ENCODE measurements at places on chromosomes 3 and 15.

GRCh38 chr3:83003917-83004316 is 1242.5 kb upstream of the GBE1 start:
- DNase-seq, result no peak

GRCh38 chr3:126326629-126327028 is 30.6 kb downstream of the KLF15 start:
- no peak for DNase-seq

DNA sequence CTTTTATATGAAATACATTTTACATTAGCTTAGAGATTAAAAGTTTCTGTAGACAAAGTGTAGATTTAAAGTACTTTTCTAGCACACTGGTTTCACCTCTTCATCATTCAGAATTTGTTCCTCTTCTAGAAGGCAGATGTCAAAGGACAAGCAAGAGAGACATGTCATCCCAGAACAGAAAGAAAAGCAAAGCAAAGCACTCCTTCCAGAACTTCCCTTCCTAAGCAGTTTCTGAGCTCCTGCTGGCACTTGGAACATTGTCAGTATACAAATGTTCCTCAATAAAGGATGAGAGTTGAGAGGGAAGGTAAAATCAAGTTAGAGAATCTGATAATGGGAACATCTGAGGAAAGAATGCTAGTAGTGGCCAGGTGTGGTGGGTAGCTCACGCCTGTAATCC is 26.2 kb downstream of the TMOD3 start:
- DNase-seq, result no peak

DNA sequence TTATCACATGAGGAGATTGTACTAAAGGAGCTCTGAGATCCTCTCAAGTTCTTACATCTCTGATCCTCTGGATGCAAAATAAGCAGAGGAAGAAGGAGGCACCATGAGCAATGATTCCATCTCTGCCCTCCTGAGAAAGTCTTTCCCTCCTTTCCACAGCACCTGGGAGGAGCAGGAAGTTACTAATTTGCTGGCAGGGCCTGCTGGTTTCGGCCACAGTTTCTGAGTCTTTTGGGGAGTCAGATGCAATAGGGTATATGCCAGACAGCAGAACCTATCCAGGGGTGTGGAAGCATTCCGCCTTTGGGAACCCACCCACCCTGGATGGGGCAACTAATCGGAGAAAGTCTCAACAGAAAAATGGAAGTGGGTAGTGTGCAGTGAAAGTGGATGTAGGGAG is 38.5 kb upstream of the SPTSSB start:
- no peak for DNase-seq

- DNase-seq, result no peak
Measured at GRCh38 chr3:44870375-44871061, 3.9 kb upstream of the TGM4 start.

DNA sequence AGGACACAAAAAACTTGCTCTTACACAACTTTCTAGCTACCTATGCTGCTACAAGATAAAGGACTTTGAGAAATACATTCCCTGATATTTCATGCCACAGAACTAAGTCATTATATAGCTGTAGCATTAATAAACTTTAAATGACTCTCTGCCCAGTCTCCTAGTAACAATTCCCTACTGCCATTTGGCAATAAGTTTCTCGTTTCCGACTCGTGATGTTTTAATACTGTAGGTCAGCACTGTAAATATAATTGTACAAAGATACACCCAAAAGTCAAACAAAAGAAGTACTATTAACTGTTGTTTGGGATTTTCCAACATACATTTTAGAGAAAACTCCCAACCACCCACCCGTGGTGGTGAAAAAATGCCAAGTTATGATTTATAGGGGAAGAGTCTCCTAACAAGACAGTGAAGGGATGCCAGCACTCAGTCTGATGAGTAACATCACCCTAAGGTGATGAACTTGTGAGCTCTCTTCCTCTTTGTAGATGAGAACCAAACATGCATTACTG is 132.2 kb downstream of the DUT start:
- no peak for DNase-seq

DNA sequence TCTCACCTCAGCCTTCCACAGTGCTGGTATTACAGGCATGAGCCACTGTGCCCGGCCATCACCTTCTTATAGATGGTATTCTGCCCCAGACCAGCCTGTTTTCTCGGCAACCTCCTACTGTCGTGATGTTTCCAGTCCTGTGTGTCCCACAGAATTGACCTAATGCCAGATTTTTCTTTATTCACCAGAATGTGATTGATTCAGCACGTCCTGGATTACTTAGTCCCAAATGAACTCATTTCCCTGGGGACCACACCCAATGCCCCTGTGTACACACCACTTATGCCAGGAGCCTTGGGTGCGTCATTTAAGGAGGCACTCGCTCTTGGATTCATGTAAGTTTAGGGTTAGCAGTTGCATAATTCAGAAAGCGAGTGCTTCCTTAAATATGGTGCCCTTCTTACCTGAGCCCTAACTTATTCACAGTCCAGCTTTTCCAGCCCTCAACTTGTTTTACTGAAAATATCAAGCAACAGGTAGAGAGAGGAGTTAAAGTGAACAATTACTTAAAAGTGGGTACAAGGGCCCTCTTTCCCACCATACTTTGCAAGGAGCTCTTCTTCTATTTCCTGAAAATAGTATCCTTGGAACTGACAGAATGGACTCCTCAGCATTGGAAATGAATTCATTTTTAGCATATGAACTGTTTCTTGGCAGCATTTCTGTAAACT is 64.6 kb upstream of the UBE2E1 start:
- DNase-seq, result no peak

- DNase-seq, result no peak
Measured at GRCh38 chr3:180888992-180889560, 23.4 kb upstream of the FXR1 start.

DNA sequence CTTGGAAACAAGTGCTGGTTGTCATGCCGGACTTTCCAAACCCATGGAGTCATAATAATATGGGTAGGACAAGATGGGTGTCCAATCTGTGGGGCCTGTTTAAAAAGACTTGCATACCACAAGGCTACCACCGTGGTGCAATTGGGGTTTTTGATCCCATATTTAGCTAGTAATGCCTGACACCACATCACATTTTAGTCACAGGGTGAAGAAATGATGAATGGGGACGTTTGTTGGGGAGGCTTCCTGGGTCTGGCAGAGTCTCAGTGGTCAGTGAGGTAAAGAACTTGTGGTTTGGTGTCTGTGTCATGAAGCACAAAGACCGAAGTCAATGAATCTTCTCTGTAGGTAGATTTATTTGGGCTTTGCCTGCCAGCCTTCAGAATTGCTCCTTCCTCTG is 31.0 kb downstream of the P3H2 start:
- no peak for DNase-seq

DNA sequence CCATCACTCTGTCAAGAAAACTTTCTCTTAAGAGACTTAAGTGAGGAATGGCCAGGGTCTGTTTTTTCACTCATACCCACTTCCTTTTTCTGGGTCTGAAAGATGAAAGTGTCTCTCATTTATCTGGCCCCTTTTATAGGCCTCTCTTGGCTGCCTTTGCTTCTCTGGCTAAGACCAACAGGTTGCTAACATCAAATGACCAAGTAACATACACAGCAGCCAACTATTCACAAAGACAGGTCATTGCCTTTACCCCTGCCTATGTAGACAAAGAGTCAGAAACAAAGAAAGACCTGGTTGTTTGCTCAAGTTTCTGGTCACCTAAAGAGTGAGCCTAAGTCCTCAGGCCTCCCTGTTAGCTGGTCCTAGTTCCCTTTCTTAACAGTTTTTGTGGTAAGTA is 24.0 kb upstream of the CSTA start:
- no peak for DNase-seq

DNA sequence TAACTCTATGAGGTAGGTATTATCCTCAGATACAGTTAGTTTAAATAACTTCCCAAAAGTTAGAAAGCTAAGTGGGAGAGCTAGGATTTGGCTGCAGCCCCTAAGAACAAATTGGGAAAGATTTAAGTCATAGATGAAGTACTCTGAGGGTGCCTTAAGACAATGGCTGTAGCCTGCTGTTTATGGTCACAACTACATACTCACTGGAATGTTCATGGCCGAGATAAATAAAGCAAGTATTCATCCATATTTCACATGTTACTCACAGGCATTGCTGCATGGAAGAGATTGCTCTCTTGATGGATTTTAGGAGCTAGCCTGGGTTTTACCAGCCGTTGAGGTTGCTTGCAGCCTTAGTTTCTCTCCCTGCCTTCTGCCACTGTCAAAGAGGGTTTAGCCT is 145.0 kb downstream of the CMSS1 start:
- DNase-seq, result no peak

- DNase-seq, result peak; percentile 16
Measured at GRCh38 chr3:108300103-108300849, 3.9 kb downstream of the HHLA2 start.

- DNase-seq, result no peak
Measured at GRCh38 chr3:138578141-138578540, 15.9 kb downstream of the CEP70 start.

DNA sequence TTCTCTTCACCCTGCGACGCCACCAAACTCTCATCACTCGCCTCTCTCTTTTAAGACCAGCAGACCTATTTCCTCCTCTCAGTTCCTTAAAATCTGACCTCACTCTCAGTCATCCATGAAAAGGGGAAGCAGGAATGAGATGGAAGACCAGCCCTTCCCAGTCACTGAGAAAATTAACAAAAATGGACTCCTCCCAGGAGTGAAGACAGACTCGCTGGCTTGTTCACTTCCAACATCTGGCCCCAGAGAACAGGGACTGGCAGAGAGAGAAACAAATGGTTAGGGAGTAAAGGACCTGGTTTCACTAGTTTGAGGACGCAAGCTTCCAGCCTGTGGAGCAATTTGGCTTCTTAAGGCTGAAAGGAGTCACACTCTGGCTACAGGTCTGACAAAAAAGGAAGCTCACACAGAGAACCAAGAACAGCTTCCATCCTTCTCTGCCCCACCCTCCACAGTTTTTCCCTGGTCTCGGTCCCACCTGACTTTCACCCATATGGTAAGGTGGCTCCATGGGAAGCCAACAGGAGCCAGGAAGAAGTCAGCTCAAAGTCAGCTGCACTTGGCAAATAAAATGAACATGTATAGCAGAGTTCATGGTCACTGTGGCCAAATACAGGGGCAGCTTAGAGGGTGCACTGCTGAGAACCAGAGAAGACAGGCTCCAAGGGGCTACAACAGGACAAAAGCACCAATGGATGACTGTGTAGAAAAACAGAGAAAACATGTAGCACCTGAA is 57.2 kb downstream of the ITGB5 start:
- DNase-seq, result no peak

DNA sequence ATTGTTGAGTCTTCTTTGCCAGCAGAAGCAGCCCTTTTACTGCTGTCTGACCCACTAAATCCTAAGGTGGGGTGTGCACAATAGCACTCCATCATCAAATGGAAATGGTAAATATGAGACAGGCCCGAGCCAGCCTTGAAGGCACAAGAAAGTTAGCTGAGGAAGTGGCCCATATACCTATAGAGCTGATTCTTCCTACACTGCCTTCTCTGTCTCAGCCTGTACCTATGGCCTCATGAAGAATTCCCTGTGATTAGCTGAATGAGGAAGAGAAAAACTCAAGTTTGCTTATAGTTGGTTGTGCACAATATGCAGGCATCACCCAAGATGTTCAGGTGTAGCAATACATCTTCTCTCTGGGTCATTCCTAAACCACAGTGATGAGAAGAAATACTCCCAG is 31.7 kb upstream of the XCR1 start:
- DNase-seq, result no peak

- DNase-seq, result no peak
Measured at GRCh38 chr3:36210840-36211651, 169.3 kb upstream of the STAC start.

GRCh38 chr3:119880966-119881365 is 99.1 kb downstream of the NR1I2 start:
- no peak for DNase-seq

- DNase-seq, result no peak
Measured at GRCh38 chr3:130823241-130823884, 70.5 kb upstream of the ATP2C1 start.

GRCh38 chr15:56767315-56767714 is 34.0 kb upstream of the ZNF280D start:
- DNase-seq, result no peak

- DNase-seq, result no peak
Measured at GRCh38 chr3:102295756-102296155, 139.1 kb upstream of the ZPLD1 start.

- peak; percentile 62 for DNase-seq
Measured at GRCh38 chr3:62587579-62588031, 214.3 kb upstream of the FEZF2 start.

- no peak for DNase-seq
Measured at GRCh38 chr3:26058901-26059321, 269.0 kb downstream of the OXSM start.

- DNase-seq, result no peak
Measured at GRCh38 chr15:52233405-52233804, 42.2 kb upstream of the GNB5 start.
